ENCODE measurements at places on chromosomes 3 and 15.

- DNase-seq = no peak
Measured at GRCh38 chr3:157573281-157573680, 70.1 kb upstream of the VEPH1 start.

GRCh38 chr3:46365737-46366524 lies 4.8 kb upstream of the CCR5 start:
- H3K27me3 ChIP-seq = peaks cover 2% of the 10 kb centered on the region
- no peaks in the 10 kb centered on the region for H3K4me1 ChIP-seq
- no peak overlapping the region for H3K4me3 ChIP-seq
- H3K36me3 ChIP-seq = no peaks in the 10 kb centered on the region
- H3K27ac ChIP-seq = no peak overlapping the region
- DNase-seq = no peak

DNA sequence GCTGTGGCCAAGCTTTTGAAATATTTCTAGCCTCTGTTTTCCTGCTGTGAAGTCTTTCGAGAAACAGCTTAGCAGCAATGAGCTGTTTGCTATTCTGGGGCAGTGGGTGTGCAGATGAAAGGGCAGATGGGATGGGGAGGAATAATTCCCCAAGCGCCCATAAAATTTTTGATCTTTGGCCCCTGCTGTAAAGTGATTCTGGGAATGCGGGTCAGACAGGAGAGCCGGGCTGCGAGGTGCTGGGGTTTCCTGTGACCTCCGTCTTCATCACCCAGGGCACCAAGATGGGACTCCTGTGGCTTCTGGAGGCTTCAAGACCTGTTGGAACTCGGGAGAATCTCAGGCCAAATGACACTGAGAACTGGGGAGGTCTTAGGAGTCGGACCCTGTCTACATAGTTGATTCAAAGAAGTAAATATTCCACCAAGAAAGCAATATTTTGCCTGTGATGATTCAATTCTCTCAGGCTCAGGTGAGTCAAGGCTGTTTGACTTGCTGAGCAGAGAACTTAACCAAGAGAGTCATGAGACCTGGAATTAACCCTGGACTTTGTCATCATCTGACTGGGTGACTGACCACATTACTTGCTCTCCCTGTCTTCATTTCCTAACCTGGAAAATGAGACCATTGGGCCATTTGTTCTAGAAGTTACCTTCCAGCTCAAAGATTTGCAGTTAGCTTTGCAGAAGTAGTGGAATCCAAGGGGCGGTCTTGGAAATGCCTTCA lies 86.4 kb downstream of the POLR2M start:
- H3K36me3 ChIP-seq = no peaks in the 10 kb centered on the region
- no peak for DNase-seq
- H3K4me3 ChIP-seq = no peak overlapping the region
- no peak overlapping the region for H3K27ac ChIP-seq
- no peaks in the 10 kb centered on the region for H3K4me1 ChIP-seq

GRCh38 chr3:194711913-194712312 lies 26.2 kb downstream of the FAM43A start:
- peaks cover 23% of the 10 kb centered on the region for H3K27me3 ChIP-seq
- no peak for DNase-seq
- H3K36me3 ChIP-seq = no peaks in the 10 kb centered on the region
- H3K4me3 ChIP-seq = no peak overlapping the region
- H3K4me1 ChIP-seq = no peaks in the 10 kb centered on the region

GRCh38 chr15:78873793-78874765 lies 1.4 kb downstream of the MORF4L1 start:
- H3K27ac ChIP-seq = peak overlapping the region; percentile 99
- no peaks in the 10 kb centered on the region for H3K27me3 ChIP-seq
- peaks cover 12% of the 10 kb centered on the region for H3K4me1 ChIP-seq
- peak overlapping the region; percentile 100 for H3K4me3 ChIP-seq
- no peak for DNase-seq
- peaks cover 25% of the 10 kb centered on the region for H3K36me3 ChIP-seq

DNA sequence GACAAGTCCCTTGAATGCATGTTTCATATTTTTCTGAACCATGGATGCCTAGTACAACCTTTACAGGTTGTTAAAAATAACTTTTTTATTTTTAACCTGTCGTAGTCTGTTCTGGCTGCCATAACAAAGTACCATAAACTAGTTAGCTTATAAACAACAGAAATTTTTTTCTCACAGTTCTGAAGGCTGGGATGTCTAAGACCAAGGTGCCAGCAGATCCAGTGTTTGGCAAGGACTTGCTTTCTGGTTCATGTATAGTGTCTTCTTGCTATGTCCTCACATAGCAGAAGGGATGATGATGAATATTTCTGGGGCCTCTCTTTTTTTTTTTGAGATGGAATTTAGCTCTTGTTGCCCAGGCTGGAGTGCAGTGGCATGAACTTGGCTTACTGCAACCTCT lies 23.0 kb upstream of the POLR2M start:
- H3K27me3 ChIP-seq = peaks cover 25% of the 10 kb centered on the region
- no peaks in the 10 kb centered on the region for H3K36me3 ChIP-seq
- no peak for DNase-seq
- H3K27ac ChIP-seq = no peak overlapping the region
- no peaks in the 10 kb centered on the region for H3K4me1 ChIP-seq
- H3K4me3 ChIP-seq = no peak overlapping the region

- no peaks in the 10 kb centered on the region for H3K36me3 ChIP-seq
- DNase-seq = no peak
- peak overlapping the region; percentile 5 for H3K4me3 ChIP-seq
- H3K4me1 ChIP-seq = peaks cover 19% of the 10 kb centered on the region
Measured at GRCh38 chr3:158106766-158107471, 699 bp upstream of the SHOX2 start.

GRCh38 chr3:40229386-40229785 lies 80.1 kb upstream of the EIF1B start:
- no peaks in the 10 kb centered on the region for H3K27me3 ChIP-seq
- no peaks in the 10 kb centered on the region for H3K36me3 ChIP-seq
- no peak for DNase-seq
- no peak overlapping the region for H3K27ac ChIP-seq
- H3K4me3 ChIP-seq = no peak overlapping the region

GRCh38 chr15:88542342-88542733 lies 4.1 kb downstream of the DET1 start:
- H3K4me3 ChIP-seq = no peak overlapping the region
- DNase-seq = no peak
- no peaks in the 10 kb centered on the region for H3K27me3 ChIP-seq
- H3K4me1 ChIP-seq = peaks cover 7% of the 10 kb centered on the region

GRCh38 chr3:71130471-71131374 lies 452.8 kb downstream of the FOXP1 start:
- H3K27ac ChIP-seq = no peak overlapping the region
- H3K36me3 ChIP-seq = no peaks in the 10 kb centered on the region
- peaks cover 53% of the 10 kb centered on the region for H3K4me1 ChIP-seq
- DNase-seq = no peak
- H3K4me3 ChIP-seq = peak overlapping the region; percentile 59

GRCh38 chr15:33860754-33861153 lies 107.5 kb upstream of the CHRM5 start:
- no peaks in the 10 kb centered on the region for H3K4me1 ChIP-seq
- no peak for DNase-seq
- no peak overlapping the region for H3K4me3 ChIP-seq
- no peak overlapping the region for H3K27ac ChIP-seq
- no peaks in the 10 kb centered on the region for H3K36me3 ChIP-seq
- H3K27me3 ChIP-seq = no peaks in the 10 kb centered on the region

- H3K4me1 ChIP-seq = no peaks in the 10 kb centered on the region
- no peak overlapping the region for H3K4me3 ChIP-seq
- no peaks in the 10 kb centered on the region for H3K36me3 ChIP-seq
Measured at GRCh38 chr3:99504258-99504657, 134.1 kb upstream of the COL8A1 start.

DNA sequence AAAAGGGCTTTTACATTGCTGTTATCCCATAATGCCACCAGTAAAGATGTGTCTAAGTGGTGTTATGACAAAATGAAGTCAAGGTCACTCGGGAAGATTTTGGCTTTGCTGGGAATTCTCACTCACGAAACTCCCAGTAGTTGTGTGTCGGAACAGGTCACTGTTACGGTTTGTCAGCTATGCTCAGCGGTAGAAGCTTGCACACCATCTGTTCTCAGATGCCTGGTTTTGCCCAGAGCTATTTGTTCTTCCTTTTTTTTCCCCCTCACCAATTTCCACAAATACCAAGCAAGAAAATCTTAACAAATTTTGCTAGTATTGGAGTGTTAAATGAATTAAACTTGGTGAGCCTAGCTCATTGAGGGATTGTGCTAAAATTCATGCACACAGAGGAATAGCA lies 915.1 kb downstream of the MCTP2 start:
- H3K27ac ChIP-seq = no peak overlapping the region
- H3K4me3 ChIP-seq = no peak overlapping the region
- H3K27me3 ChIP-seq = no peaks in the 10 kb centered on the region

Data from neuronal stem cell (in vitro differentiated cells).